ENCODE measurements at places on chromosomes 16 and 17.

DNA sequence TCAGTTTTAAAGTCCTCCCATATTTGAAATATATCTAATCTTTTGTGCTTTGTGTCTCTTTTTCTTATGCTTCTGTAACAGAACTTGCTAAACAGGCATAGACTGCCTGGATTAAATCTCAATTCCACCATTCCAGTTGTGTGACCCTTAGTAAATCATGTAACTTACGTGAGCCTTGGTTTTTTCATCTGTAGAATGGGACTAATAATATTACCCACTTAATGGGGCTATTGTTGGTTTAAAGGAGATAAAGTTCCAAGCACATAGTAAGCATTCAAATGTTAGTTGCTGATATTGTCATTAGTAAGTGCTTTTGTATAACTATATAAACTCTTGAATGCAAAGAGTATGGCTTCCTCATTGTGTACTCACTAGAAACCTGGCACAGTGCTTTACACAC is 5.9 kb upstream of the VWA3A start:
- no peak for DNase-seq

DNA sequence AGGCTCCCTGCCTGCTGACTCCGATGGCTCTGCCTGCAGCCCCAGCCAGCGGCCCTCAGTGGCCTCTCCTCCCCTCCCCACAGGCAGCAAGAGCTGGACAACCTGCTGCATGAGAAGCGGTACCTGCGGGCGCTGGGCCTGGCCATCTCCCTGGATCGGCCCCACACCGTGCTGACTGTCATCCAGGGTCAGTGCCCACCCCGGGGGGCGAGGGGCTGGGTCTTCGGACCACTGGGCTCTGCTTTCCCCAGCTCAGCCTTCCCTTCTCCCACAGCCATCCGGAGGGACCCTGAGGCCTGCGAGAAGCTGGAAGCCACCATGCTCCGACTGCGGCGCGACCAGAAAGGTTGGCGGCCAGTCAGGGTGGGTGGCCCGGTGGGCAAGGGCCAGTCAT is 3.4 kb downstream of the NOXO1 start:
- DNase-seq = no peak

DNA sequence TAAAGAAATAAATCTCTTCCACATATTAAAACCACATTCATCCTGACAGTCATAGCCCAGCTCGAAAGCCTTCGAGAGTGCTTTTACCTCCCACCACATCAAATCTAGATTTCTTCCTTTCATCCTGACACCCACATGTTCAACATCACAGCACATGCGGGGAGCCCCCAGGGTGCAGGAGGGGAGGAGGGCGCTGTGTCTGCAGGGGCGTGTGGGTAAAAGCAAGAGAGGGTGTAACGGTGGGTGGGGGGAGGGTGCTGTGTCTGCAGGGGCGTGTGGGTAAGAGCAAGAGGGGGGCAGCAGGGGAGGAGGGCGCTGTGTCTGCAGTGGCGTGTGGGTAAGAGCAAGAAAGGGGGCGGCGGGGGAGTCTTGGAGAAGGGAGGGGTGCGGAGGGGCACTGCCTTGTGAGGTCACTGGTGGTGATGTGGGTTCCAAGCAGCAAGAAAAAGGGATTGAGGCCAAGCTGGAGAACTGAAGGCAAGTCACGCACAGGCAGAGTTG is 34.7 kb downstream of the ADCY9 start:
- DNase-seq = no peak

GRCh38 chr16:79303959-79304387 is 296.6 kb downstream of the MAF start:
- DNase-seq = no peak

- no peak for DNase-seq
These were observed 619.9 kb upstream of the SOX9 start for GRCh38 chr17:71500761-71501555.

- no peak for DNase-seq
These were observed 47.4 kb upstream of the MEIOC start for GRCh38 chr17:44608727-44609435.

GRCh38 chr17:75721463-75722011 is 278 bp downstream of the ITGB4 start:
- DNase-seq = no peak

All from astrocyte of the spinal cord (primary cell).